ENCODE measurements at places on chromosomes 7 and 10.

GRCh38 chr10:105986912-105987635 is 1177.4 kb downstream of the SORCS1 start:
- DNase-seq: no peak

DNA sequence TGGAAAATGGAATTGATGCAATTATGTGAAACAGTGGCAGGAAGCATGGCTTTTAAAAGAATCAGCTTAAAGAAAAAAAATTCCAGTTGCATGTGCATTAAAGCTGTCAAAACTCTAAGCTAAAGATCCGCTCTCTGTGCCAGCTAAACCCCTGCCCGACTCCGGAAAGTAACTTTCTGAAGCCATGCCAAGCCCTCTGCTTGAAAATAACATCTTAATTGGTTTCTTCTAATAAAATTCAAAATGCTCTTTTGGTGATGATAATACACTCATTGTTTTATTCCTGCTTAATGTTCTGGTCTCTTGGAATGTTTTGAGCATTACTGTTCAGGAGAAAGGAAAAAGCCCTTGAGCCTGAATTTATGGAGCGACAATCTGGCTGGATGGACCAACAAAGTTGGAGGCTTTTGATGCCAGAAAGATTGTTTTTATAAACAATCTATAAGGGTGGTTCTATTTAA is 11.7 kb downstream of the SEMA3C start:
- no peak for DNase-seq

DNA sequence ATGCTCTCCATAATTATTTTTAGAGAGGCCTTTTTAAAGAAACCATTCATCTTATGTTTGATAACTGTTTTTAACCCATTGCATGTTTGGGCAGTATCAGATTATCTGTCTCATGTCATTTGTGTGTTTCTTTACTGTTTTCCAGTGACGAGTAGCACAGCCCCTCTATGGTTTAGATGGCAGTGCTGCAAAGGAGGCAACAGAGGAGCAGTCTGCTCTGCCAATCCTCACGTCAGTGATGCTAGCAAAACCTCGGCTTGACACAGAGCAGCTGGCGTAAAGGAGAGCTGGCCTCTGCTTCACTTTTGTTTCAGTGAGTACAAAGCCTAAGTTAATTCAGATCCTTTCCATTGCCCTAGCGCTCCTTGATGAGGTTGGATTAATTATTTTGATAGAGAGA is 80.4 kb upstream of the GARIN1A start:
- DNase-seq: no peak

DNA sequence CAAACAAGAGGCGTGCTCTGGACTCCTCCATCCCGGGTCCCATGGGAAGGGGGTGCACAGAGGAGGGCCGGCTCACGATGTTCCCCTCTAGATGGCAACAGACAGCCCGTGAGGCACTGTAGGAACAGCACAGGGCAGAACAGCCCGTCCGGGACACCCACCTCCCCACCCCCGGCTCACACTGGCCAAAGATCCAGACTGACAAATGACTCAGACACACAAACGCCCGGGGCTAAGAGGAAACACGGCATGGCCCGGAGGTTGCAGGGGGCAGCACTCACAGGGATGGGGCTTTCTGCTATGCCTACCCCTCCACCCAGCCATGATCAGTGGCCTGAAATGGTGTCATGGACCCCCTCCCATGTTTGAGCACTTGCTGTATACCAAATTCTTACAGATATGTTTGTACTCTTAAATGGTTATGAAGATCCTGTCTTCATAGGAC is 4.9 kb upstream of the ELN start:
- DNase-seq: no peak

DNA sequence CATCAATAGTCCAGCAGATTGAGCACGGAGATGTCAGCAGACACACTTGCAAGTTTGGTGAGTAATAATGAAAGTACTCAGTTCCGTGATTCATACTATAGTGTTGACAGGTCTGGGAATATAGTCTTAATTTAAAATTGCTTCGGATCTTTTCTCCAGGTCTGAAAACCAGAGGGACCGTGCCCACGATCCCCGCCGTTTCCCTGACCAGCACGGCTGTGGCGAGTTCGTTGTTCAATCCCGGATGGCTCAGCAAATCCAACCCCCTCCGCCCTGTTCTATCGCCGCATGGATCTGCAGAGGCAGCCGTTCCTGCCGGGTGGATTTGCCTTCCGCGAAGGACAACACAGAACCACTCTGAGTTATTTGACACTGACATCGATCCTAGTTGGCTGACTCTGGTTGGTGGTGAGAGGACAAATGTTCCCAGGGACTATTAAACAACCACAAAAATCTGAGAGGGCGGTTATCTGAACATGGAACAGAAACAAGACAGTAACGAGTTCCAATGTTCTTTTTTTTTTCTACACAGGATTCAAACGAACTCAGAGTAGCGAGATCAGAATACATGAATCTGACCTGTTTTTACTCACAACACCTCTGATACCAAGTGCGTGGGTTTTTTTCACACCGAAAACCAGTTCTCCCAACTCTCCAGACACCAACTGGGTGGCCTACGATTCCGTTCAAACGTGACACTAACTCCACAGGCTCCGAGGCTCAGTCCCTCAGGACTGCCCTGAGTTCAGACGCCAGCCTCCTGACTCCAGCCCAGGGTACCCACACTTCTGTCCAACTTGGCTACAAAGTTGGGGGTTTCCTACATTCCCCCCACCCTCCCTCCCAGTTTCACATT is 52.7 kb downstream of the RBM17 start:
- DNase-seq: no peak

GRCh38 chr10:72331575-72332422 is 22.9 kb downstream of the DNAJB12 start:
- DNase-seq: peak; percentile 78

DNA sequence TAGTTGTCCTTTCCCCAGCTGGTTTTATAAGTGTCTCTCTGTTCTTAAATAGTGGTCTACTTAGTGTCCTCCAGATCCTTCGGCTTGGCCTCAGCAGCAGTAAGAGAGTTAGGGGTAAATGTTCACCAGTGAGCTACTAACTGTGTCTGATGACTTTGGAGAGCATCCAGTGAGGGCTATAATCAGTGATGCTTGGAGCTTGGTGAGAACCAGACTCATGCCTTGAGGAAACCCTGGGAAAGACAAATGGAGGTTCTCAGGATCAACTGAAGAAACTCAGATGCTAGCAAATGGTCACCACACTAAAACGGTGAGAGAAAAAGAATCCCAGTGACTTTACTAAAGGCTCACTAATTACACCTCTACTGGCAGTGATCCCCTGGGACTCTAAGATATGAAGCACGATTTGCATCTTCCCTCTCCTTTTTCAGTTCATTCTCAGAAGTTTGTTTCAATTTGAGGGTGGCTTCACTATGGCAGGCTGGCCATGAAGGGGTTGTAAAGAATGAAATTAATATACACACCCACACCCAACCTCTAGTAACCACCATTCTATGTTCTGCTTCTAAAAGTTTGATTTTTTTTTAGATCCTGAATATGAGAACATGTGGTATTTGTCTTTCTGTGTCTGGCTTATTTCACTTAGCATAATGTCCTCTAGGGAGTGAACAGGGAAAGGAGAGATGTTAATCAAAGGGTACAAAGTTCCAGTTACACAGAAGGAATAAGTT is 177.9 kb downstream of the PDE1C start:
- no peak for DNase-seq

DNA sequence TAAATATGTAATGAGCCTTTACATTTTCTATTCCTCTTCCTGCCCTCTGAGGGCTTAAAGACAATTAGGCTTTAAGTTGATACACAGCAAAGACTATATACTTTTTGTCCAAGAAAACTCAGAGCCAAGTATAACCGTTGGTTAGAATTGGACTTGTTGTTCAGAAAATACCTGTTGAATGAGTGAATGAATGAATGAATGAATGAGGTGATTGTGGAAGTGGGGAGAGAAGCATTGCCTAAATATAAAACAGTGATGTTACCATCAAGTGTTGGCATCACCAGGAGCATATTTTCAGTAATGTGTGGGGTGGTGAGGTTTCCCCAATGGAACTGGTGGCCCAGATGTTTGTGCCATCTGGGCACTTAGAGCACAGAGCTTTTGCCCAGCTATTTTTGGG is 106.9 kb downstream of the AOAH start:
- no peak for DNase-seq

DNA sequence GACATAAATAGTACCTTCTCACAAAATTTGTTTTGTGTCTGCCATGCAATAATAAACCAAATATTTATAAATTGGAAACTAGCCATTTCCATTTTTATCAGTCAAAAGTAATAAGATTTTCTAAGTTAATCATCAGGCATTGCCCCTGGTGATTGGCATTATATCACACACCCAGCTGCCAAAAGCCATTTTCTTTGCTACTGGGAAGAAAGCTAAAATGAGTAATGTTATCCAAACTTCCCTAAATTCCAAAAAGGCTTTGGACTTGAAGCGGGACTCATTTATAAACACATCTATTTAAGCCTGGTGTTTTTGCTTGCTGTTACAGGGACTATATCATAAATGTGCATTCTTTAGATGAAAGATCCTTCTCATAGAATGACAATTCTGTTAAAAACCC is 86.0 kb downstream of the AKR1D1 start:
- no peak for DNase-seq

GRCh38 chr7:6556196-6556595 is 4.9 kb upstream of the GRID2IP start:
- no peak for DNase-seq

DNA sequence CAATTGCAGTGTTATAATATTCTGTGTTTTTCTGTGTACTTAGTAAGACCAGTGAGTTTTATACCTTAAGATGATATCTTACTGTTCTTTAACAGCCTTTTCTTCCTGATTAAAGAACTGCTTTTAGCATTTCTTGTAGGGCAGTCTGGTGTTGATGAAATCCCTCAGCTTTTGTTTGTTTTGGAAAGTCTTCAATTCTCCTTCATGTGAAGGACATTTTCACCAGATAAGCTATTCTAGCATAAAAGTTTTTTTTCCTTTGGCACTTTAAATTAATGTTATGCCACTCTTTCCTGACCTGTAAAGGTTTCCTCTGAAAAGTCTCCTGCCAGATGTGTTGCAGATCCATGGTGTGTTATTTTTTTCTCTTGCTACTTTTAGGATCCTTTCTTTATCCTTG is 1059.8 kb downstream of the LRMDA start:
- DNase-seq: no peak

DNA sequence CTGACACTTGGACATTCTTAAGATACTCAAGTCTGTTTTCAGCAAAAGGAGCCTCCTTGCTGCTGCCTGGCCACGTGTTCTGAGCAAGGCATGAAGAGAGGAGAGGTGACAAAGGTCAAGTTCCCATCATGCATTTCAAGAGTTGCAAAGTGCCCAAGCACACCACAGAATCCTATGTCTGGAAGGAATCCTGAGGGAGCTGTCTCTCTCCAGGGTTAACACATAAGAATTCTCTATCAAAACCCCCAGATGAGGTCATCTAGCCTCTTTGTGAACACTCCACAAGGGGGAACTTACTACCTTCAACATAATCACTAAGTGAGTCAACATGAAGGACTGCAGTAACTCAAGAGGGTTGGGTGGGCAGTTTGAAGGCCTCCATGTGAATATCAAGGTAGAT is 155.5 kb downstream of the RNF216 start:
- DNase-seq: no peak

GRCh38 chr7:156056534-156056933 is 244.3 kb upstream of the SHH start:
- DNase-seq: no peak

DNA sequence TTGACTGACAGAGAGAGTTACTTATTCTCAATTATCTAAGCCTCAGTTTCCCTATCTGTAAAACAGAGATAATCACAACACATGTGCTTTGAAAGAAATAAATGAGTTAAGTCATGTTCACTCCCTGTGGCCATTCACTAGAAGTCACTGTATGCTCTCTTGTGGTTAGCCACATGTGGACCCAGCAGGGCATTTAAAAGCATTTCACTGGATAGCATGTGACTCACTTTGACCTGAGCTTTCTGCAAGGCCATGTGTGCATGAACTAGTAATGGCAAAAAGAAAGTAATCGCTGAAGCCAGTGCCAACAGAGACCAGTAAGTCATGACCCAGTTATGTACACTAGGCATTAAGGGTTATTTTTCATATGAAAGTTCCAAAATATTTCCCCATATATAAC is 557.0 kb upstream of the IGFBP3 start:
- no peak for DNase-seq

GRCh38 chr10:8054494-8055407 is at the start of gene GATA3:
Gene GATA3 (plus strand): TSS chr10:8054688. CDS start chr10:8055656, 968 bp downstream.
- no peak for DNase-seq

GRCh38 chr7:41706228-41706930 is 3.5 kb upstream of the INHBA start:
- DNase-seq: no peak

DNA sequence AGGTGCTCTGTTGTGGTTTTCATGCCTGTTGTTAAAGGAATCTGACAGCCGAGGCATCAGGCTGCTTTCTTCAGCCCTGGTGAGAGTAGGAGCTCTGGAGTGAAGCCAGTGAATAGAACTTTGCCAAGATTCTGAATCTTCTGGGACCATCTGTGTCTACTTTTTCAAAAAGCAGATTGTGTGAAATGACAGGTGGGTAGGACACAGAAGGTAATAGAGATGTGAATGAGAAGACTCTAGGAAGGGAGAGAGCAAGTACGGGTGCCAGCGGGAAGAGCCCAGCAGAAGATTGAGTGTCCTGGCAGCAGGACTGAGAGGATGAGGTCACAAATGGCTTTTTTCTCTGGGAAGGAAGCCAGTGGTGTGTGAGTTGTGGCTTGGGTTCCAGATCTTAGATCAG is 429.2 kb downstream of the SDK1 start:
- no peak for DNase-seq

GRCh38 chr7:140526787-140527664 is 47.7 kb upstream of the MKRN1 start:
- DNase-seq: no peak

- DNase-seq: no peak
These were observed 3.8 kb downstream of the KMT2E start for GRCh38 chr7:105017657-105018365.

DNA sequence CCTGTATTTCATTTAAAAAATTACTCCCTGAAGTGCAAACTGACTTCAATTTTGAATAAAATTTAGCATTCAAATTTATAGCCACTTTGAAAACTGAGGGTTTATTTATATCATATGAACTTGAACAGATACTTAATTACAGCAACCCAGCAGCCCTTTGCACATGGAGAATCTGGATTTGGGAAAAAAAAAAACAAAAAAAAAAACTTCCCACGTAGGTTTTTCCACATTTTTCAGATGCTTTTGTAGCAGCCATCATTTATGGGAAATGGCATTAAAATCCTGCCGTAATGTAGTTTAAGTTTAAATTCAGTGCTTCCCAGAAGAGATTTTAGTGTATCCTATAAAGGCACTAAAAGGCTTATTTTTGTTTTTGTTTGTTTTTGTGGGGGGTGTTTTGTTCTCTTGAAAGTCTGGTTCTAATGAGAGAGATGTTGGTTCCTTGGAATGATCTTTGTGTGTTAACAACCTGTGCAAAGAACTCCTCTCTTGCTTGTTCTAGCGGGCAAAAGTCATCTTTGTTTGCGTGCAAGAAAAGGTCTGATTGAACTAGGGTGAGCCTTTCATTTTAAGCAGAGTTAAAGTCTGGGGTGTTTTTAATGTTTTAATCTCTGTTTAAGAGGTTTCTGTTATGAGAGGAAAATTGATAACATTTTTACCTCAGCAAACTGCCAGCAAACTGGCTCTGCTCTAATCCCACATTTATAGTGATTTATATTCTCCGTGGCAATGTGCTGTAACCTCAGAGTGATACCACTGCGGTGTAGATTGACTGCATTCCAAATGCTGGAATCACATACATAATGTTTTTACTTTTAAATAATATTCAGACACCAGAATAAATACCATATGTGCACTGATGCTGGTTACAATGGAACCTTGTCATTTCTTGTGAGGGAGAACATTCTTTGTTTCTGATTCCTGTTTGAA is 105.5 kb downstream of the WNT2 start:
- no peak for DNase-seq

Measured in stimulated activated CD8-positive, alpha-beta memory T cell treated with anti-CD3 and anti-CD28 coated beads, Interleukin-15, amount 100 ng/mL, for 4 hours (primary cell).